NCI-H446 (cell line): ENCODE measurements at places on chromosomes 3 and 15.

DNA sequence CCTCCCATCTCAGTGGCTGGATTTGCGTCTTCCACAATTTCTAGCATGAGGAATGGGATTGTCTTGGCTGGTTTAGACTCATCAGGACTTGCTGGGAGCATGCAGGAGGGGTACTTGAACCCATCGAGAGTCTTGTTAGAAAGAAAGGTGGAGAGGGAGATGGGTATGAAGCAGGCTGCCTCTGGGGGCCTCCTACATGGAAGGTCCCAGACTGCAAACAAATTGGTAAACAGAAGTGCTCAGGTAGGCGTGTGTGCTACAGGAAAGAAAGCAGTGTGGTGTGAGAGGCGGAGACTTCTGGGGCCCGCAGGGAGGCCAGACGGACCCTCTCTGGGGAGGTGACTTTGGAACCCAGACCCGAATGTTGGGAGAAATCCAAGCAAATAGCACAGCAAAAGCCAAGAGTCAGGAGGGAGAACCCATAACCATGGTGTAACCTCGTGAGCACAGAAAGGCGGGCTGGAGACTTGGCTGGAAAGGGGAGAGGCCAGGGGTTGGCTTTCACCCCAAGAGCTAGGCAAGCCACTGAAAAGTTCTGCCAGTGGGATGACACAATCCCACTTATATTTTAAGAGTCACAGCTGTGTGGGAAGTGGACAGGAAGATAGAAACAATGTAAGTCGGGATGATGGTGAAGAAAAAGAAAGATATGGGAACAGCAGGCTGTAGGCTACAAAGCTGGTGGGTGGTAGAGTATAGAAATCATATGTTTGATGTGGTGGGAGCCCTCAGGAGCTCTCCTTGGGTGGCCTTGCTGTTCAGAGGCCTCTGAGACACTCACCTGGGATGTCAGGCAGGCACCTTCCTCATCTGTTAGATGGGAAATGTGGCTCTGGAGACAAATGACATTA lies 130.1 kb upstream of the PRR20G start:
- DNase-seq, result no peak

- no peak for DNase-seq
Observed at GRCh38 chr3:136624894-136625815, 127.0 kb downstream of the STAG1 start.

DNA sequence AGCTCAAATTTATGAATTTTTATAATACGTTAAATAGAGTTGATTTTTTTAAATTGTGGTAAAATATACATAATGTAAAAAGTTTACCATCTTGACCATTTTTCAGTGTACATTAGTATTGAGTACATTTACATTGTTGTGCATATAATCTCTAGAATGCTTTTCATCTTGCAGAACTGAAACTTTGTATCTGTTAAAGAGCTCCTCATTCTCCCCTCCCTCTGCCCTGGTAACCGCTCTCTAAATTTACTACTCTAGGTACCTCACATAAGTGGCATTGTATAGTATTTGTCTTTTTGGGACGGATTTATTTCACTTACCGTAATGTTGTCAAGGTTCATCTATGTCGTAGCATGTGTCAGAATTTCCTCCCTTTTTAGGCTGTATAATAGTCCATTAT lies 13.6 kb downstream of the TBC1D23 start:
- no peak for DNase-seq

DNA sequence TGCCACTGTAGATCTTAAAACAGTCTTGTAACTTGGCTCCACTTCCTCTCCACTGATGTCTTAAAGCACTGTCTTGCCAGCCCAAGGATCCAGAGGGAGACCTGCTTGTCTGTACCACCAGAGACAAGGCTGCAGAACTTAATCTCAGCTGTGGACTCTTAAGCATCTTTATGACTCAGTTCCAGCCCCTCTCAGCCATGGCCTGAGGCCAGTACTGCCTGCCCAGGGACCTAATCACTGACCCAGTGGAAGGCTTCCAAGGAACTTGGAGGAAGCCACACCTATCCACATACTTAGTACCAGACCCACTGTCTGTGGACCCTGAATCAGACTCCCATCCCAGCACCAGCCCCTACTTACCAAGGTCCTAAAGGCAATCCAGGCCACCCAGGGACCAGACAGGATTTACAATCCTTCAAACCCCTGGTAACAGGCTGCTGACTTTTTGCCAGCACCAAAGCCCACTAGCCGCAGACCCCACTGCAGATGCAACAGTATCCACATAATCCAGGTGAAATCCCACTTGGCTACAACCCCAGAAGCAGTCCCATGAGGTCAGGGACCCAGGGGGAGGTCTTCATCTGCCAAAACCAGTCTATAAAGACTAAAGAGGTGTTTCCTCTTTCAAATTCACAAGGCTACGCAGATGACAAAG lies 41.9 kb upstream of the PRR20G start:
- DNase-seq, result no peak

GRCh38 chr15:101089579-101090427 lies 162.0 kb downstream of the CHSY1 start:
- DNase-seq, result no peak

- peak; percentile 80 for DNase-seq
Observed at GRCh38 chr3:125151442-125151817, 61.1 kb downstream of the SLC12A8 start.

GRCh38 chr3:54733106-54734006 lies 194.5 kb downstream of the LRTM1 start:
- DNase-seq, result peak; percentile 25

GRCh38 chr3:52552089-52552488 lies 15.7 kb downstream of the UQCC5 start:
- DNase-seq, result no peak

DNA sequence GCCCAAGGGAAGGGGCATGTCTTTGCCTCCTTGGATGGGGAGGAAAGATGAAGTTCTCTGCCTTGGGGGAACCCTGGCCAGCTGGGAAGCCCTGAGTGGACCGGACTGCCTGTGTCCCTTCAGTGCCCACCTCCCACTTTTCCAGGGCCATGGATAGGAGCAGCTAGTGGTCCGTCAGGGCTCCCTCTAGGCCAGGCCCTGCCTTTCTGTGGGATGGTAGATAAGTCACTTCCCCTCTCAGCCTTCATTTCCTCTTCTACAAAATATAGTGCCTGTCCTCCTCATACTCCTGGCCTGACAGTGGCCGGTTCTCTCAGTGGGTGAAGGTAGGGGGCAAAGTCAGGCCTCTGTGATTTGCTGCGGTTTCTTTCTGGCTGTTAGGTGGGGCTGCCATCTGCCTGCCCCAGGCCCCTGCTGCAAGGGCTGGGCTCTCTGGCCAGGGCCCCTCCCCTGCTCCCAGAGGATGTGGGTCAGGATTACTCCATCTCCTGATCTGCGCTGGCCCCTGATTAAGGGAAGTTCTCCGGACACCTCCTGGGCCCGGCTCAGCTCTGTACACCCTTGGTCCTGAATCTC lies 1.4 kb downstream of the PLEKHO2 start:
- DNase-seq, result no peak

DNA sequence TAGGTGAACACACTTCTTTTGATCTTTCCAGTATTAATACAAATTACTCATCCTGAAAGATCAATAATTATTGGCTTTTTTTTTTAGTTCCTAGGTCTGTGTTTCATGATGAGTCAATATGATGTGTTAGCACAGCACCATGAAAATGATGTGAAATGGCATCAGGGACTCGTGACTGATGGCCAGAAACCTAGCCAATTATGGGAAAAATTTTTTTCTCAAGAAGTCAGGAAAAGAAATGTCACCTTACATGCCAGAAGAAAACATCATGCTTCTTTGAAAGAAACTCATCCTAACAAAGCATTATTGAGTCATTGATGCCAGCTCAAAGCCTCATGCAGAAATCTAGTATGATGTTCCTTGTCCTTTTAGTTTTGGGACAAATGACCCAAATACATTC lies 468.3 kb upstream of the CBLB start:
- no peak for DNase-seq

DNA sequence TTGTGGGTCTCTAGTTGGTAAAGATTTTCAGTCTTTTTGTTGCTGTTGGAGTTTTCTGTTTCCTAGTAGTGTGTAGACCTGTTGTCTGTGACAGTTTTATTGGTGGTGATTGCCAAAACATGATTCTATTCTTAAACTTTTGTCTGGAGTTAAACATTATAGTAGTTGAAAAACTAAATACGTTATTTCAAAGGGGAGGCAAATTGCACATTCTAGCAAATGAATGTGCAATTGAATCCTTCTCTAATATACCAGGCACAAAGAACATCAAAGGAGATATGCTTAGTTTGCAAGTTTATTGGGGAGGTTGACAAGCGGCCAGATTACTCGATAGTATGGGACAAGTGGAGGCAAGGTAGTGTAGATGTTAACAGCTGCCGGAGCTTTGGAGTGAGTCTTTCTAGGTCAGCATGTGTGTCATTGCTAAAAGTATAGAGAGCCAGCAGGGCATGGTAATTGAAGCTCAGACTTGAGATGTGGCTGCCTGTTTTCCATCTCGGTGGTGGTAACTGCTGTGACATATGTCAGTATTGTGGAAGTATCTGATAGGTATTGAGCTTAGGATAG lies 20.6 kb downstream of the CHD2 start:
- no peak for DNase-seq

DNA sequence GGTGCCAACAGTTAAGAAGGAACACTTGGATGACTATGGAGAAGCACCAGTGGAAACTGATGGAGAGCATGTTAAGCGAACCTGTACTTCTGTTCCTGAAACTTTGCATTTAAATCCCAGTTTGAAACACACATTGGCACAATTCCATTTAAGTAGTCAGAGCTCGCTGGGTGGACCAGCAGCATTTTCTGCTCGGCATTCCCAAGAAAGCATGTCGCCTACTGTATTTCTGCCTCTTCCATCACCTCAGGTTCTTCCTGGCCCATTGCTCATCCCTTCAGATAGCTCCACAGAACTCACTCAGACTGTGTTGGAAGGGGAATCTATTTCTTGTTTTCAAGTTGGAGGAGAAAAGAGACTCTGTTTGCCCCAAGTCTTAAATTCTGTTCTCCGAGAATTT lies 3.0 kb downstream of the SKIL start:
- DNase-seq, result no peak

GRCh38 chr3:38468765-38469164 lies 15.1 kb downstream of the ACVR2B start:
- DNase-seq, result no peak

DNA sequence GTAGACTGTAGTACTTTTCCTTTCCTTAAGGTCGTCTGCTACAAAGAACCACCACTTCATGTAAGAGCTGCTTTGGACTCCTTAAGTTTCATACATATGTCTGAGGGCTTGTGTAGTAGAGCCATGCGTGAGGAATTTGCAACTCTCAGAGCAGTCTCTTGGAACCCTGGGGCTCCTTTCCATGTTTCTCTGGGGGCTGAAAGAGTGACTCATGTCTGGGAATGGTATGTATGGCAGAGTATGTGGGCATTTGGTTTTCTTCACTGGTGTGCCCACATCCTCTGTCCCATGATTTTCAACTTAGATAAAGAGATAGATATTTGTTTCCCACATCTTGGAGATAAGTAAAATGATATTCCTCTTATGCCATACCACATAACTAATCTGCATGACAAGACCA lies 20.6 kb upstream of the RBM5 start:
- DNase-seq, result no peak

GRCh38 chr3:138429665-138430064 lies 4.8 kb upstream of the ESYT3 start:
- DNase-seq, result no peak

DNA sequence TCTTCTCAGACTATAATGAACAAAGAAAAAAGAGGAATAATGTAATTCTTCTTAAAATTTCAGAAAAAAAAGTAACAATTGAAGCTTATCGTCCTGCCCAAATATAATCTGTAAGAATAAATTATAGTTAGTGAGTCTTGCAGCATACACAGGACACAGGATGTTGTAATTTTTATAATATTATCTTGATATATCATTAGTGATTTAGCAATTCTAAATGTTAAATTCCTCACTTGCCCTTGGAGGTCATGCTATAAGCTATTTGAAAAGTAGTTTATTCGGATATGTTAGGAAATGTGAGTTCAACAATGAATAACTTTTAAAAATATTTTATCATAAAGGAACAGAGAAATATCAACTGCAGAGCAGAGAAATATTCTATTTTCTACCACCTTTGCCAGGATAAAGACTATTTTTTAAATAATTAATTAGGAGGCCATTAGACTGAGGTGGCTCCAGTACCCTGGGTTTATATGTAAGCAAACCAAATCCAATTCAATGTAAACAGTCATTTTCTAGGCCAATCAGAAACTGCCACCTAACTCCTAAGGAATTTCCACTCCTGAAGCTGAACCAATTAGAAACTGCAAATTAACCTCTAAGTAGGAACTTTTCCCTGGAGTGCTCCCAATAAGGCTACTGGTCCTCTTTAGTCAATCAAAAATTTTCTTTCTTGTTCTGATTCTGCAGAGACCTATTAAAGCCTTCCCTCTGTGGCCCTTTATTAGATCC lies 1109.3 kb downstream of the ROBO2 start:
- DNase-seq, result no peak

DNA sequence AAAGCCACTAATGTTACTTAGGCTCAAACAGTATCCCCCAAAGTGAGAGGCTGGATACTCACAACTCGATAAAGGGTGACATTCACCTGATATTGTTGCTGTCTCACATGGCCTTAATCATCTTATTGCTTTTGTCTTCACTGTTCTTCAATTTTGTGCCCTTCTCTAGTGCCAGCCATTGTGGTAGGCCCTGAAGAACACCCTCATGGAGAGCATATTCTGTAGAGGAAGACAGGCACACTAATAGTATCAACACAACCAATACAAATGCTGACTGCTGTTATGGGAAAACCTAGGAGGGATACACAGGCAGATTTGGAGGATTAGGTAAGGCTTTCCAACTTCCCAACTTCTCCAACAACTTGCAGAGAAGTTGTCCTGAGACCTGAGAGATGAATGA lies 4.1 kb upstream of the BLM start:
- DNase-seq, result no peak

- DNase-seq, result no peak
Observed at GRCh38 chr3:11665331-11665730, 21.6 kb upstream of the VGLL4 start.

DNA sequence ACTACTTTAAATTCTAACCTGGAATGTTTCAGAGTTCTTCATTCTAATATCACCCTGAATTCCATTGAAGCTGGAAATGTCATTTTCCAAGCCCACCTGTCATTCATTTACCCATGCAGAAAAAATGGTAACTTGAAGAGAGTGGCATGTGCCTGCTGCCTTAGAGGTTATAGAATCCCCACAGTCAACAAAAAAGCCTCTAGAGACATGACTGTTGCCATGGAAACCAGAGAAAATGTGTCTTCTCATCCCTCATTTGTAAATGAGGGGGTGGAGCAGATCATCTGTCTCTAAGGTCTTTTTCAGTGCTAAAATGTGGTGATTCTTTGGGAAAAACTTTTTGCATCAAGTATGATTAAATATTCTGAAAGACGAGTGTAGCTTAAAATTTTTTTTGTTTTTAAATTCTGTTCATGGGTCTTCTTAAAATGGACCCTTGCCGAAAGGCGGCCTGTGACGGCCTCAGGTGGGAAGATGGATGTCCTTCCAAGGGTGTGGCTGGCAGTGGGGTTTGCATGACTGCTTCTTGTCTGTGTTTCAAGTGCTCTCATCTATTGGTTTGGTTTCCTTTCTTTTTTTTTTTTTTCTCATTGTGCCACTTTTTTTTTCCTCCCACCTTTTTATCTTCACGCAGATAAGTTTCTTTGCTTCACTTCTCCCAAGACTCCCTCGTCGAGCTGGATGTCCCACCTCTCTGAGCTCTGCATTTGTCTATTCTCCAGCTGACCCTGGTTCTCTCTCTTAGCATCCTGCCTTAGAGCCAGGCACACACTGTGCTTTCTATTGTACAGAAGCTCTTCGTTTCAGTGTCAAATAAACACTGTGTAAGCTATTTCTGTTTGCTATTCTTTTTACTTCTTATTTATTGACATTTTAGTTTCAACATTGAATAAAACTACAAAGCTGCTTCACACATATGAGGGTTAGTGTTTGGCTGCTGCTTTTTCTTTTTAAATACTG lies 23.0 kb downstream of the TPM1 start:
- DNase-seq, result peak; percentile 22

GRCh38 chr3:141399200-141399599 lies 30.9 kb downstream of the ZBTB38 start:
- no peak for DNase-seq
